ENCODE measurements at places on chromosomes 2 and 18.

GRCh38 chr2:11366326-11366741 is 21.9 kb upstream of the ROCK2 start:
- DNase-seq, result no peak

DNA sequence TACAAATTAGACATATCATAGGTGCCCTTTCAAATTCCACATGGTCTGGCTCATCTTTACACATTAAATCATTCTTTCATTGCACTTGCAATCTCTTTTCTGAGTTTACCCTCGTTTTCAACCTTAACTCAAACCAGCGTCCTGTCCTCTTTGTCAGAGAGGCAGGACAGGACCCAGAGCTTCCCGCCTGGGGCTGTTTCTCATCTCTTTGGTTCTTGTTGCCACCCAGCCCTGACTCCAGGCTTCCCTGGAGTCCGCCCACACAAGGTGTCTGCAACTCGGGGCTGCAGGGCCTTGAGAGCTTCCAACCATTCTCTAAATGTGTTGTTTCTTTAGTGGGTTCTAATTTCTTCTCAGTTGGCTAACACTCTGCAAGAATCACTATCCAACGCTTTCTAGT is 24.4 kb downstream of the RBMS1 start:
- no peak for DNase-seq

GRCh38 chr2:191501561-191502168 is 176.3 kb upstream of the NABP1 start:
- DNase-seq, result no peak

GRCh38 chr2:150282771-150283371 is 204.6 kb downstream of the RND3 start:
- peak; percentile 69 for DNase-seq

DNA sequence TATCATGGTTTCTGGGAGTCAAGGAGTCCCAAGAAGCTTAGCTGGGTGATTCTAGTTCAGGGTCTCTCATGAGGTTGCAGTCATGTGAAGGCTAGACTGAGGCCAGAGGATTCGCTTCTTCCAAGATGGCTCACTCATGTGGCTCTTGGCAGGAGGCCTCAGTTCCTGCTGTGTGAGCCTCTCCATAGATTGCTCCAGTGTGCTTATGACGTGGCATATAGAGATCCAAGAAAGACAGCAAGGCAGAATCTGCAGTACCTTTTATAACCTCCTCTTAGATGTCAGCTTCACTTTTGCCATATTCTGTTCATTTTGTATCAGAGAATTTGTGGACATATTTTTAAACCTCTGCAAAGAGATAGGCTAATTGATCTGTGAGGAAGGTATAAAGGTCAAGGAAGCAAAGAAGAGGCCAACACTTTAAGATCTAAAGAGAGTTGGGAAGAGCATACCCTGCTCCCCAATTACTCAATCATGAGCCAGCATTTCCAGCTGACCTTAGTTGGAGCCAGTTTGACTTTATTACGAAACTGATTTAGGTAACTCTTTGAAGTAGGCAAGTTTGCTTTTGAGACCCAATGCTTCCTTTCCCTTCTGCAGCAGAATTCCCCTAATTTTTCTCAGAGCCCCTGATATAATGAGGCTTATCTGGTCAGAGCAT is 134.7 kb downstream of the EML6 start:
- DNase-seq, result no peak

DNA sequence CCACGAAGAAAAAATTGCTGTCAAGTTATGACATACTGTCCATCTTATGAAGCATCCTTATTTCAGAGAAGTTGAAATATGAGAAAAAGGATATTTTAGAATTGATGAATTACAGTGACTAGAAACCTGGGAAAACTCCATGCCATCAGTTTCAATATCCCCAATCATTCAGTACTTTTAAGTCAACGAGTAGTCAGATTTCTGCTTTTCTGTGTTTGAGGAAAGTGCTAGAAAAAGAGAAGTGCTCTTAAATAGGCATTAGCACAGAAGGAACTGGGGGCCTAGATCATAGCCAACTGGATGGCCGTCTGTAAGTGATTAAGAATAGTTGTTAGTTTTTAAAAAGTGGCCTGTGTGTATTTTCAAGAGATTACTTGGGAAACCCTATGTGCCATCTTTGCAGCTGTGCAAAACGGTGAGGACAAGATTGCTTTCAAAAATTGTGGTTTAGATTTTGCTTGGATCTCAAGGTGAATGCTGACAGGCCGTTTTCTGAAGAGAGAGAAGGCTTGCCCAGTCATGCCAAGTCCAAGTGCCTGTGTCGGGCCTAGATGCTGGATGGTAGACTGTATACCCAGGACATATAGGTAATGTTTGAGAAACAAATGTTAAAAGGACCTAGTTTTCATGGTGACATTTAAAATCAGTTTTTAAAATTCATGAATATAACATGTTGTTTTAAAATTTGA is 5.1 kb downstream of the NEDD4L start:
- no peak for DNase-seq

DNA sequence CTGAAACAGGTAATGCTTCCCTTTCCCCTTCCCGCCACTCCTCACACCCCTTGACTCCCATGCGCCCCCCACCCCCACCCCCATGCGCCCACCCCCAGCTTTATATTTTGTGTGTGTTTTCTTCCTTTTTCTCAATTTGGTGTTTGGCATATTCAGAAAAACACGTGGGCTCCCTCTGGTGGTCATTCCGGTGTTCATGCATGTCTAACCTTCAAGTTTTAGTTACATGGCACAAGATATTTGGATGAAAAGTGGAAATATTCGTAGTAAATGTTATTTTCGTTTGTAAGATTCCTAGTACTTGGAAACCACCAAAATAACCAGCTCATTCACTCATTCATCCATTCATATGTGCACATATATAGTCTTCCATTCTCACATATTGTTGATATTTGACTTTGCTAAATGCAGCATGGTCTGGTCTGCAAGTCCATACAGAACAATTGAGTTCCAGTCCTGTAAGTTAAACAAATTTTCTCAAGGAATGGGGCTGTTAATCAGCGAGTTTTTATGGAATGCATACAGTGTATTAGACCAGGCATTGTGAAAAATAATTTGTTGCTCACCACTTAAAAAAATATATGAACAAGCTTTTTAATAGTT is 143.6 kb upstream of the MAP3K20 start:
- DNase-seq, result no peak

DNA sequence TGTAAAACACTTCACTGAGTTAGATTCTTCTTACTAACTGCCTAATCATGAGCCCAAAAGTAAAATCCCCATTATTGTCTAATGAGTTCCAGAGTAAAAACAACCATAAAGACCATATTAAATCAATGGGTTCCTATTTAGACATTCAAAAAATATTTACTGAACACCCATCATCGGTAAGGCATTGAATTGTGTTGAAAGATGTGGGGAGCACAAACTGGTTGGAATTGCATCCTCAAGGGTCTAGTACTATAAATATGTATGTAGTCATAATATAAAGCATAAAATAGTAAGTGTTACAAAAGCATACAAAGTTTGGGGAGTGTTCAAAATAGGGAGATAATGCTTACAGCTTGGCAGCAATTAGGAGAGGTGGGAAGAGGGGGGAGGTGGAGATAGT is 3.0 kb upstream of the MARCHF4 start:
- no peak for DNase-seq

- DNase-seq, result no peak
These were observed 49.3 kb upstream of the DNAJC10 start for GRCh38 chr2:182666674-182667314.

DNA sequence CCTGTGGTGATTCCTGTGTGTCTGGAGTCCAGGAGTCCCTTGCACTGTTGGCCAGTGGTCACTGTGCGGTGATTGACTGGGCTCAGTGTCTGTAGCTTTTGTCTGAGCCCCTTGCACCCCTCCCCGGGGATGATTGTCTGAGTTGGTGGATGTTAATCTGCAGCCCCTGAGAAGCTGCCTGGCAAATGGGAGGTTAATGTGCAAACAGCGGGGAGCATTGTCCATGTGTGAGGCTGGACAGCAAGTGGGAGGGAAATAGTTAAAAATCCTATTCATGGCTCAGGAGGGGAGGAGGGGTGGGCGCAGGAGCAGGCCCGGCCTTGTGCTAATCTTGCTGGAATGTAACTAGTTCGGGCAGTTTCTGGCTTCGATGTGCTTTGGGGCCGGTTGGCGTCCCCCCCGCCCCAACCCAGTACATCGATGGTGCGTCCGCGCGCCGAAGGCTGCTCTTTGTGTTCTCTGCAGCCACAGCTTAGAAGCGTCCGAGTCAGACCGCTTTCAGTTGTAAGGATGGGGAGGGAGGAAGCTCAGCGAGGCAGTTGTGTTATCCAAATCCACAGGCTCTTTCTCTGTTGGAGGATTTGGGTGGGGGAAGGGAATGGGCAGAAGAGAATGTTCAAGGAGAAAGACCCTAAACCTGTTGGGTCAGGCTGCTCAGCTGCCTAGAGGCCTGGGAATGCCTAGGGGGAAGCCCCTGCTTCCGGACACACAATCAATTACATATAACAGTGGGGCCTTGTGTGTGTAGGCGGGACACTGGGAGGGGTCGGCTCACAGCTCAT is 71.8 kb downstream of the TGOLN2 start:
- peak; percentile 76 for DNase-seq

GRCh38 chr2:36861896-36862295 is 104.4 kb downstream of the STRN start:
- no peak for DNase-seq

DNA sequence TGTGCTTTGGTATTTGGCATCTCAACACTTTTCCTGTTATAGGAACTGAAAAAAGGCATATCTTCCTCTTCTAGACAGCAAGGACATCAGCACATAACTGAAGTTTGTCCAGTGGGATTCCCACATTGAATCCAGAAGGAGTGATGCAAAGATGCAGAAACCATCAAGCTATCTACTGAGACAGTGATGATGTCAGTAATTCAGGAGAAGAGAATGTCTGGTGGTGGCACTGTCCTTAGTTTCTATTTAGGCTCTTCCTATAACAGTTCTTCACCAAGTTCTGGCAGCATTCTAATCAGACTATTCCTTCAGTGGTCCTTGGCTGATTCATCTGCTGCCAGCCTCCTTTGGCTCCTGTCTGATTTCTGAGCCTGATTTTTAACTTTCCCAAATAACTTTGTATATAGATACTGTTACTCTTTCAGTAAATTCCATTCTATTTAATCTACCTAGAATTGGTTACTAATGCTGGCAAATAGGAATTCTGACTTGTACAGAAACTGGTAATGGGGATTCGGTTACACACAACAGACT is 56.6 kb upstream of the AGPS start:
- DNase-seq, result no peak

DNA sequence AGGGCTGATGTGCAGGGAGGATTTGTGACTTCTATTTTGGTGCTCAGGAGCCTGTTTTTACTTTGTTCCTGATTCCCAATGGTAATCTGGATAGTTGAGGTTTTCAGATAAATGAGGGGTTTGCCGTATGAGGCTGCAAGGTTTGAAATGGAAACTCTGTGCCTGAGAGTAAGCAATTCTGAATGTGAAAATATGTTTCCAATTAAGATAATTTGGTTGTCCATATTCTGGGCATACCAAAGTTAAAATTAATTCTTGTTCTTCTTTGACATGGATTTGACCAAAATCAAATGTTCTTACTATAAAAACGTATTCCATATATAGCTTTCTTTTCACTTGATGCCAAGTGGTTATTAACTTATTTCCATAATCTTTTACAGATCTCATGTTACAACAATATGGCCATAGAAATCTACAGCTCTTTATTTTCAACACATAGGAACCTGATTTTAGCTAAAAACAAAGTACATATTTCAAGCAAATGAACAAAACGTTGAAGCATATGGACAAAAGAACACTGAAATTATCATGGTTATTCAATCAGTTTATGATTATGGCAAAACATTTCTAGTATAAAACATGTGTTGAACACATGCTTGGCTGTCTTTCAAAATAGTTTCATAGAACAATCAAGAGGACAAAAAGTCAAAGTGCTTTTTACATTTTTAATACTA is 63.4 kb upstream of the ARHGAP28 start:
- no peak for DNase-seq

DNA sequence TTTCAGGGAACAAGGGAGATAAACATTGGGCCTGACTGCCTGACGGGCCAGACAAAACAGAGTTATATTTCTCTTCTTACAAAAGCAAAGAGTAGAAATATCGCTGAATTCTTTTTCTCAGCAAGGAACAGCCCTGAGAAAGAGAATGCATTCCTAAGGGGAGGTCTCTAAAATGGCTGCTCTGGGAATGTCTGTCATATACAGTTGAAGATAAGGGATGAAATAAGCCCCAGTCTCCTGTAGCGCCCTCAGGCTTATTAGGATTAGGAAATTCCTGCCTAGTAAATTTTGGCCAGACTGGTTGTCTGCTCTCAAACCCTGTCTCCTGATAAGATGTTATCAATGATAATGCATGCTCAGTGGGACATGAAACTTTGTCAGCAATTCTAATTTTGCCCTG is 134.9 kb upstream of the CNTNAP5 start:
- no peak for DNase-seq

GRCh38 chr2:98090951-98091350 is 4.0 kb downstream of the VWA3B start:
- DNase-seq, result no peak

GRCh38 chr2:226873826-226874225 is 38.0 kb downstream of the RHBDD1 start:
- no peak for DNase-seq

GRCh38 chr2:187586011-187586641 is 31.9 kb upstream of the TFPI start:
- DNase-seq, result no peak

DNA sequence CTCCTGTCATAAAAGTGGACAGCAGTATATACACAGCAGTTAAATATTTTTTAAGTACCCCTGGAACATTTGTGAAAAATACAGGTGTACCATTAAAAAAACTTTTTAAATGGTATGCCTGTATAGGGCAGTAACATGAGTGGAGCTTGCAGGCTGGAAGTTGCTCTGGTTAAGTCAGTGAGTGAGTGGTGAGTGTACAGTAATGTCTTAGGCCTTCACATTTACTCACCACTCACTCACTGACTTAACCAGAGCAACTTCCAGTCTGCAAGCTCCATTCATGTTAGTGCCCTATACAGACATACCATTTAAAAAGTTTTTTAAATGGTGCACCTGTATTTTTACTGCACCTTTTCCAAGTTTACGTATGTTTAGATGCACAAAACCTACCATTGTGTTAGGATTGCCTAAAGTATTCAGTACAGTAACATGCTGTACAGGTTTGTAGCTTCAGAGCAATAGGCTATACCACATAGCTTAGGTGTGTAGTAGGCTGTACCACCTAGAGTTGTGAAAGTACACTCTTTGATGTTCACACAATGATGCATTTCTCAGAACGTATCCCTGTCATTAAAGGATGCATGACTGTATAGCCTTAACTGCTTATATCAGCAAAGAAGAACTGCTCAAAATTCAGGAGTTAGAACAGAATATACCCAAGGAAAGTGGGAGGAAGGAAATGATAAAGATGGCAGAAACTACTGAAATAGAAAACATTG is 112.6 kb downstream of the EHBP1 start:
- no peak for DNase-seq

GRCh38 chr18:22830511-22830910 is 102.6 kb upstream of the RBBP8 start:
- no peak for DNase-seq

Measured in retinal pigment epithelial cell (primary cell).